Suppressor macrophage treated with lipopolysaccharide for 1 hour (primary cell): ENCODE measurements at places on chromosomes 16 and 17.

DNA sequence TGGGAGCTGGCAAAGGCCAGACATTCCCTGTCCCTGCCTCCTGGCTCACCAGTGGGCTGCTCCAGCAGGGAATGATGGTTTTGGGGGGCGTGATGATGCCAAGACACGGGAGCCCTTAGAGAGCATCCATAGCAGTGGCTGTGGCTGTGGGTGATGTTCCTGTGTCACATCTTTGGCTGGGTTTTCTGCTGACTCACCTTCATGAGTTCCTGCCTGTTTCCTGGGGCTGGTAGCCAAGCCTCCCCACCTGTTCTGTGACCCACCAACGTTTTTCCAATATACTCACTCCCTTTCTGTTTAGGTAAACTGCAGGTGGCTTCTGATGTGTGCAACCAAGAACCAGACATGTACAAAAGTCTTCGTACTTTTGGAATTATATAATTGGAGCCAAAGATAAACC is 16.5 kb upstream of the NF1 start:
- no peak for DNase-seq

- DNase-seq = no peak
Measured at GRCh38 chr16:65961476-65962143, 404.9 kb upstream of the CDH5 start.

DNA sequence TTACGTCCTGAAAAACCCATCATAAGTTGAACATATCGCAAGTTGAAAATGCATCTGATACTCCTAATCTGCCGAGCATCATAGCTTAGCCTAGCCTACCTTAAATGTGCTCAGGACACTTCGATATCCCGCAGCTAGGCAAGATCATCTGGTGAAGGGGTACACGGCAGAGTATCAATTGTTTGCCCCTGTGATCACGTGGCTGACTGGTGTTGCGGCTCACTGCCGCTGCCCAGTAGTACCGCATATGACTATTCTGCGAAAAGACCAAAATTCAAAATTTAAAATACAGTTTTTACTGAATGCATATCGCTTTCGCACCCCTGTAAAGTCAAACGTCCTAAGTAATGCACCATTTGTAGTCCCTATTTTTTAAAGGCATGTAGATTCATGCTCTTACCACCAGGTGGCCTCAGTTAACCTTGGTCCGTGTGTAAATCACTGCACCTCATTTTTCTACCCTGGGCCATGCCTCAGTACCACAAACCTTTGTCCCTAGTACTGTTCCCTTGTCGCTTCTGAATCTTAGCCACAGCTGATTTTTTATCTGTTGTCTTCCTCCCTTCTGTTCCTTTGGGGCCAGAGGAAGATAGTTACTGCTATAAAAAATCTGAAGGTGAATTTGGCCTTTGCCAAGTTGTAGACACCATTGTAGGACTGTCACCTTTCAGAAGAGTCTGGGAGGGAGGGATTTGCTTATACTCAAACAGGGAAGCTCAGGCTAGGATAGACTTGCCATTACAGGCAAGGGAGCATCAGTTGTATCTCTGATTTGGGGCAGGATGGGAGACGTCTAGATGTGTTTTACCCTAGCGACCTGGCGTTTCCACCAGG is 34.4 kb downstream of the WWP2 start:
- peak; percentile 69 for DNase-seq

- DNase-seq = no peak
Measured at GRCh38 chr17:61291451-61292285, 108.0 kb upstream of the TBX2 start.

- DNase-seq = no peak
Measured at GRCh38 chr16:74846714-74847113, 72.1 kb upstream of the FA2H start.

DNA sequence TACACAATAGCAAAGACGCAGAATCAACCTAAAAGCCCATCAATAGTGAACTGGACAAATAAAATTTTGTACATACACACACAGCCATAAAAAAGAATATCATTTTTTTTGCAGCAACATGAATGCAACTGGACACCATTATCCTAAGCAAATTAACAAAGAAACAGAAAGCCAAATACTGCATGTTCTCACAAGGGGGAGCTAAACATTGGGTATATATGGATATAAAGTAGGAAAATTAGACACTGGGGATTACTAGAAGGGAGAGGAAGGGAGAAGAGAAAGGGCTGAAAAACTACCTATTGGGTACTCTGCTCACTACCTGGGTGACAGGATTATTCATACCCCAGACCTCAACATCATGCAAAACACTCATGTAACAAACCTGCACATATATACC is 28.2 kb downstream of the ADAMTS18 start:
- no peak for DNase-seq

DNA sequence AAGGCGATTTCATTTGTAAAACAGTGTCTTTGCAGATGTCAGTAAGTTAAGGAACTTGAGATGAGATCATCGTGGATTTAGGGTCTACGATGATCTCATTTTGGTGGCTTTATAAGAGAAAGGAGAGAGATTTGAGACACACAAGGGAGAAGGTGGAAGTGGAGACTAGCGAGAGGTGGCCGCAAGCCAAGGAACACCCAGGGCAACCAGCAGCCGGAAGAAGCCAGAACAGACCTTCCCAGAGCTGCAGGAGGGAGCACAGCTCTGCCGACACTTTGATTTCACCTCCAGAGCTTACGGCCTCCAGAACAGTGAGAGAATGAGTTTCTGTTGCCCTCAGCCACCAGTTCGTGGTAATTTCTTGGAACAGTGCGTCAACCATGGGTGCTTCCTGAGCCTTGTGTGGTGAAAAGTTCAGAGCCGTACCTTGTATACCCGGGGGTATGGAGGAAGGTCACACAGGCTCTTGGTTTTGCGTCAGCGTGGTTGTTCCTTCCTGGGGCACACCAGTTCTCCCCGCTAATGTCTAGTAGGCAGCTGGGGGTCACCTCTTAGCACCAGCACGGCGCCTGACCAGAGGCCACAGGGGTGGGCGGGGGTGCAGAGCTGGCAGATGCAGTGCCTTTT is 12.9 kb upstream of the SEC14L1 start:
- DNase-seq = peak; percentile 71

GRCh38 chr16:20122011-20122410 is 48.3 kb upstream of the GPR139 start:
- DNase-seq = no peak

DNA sequence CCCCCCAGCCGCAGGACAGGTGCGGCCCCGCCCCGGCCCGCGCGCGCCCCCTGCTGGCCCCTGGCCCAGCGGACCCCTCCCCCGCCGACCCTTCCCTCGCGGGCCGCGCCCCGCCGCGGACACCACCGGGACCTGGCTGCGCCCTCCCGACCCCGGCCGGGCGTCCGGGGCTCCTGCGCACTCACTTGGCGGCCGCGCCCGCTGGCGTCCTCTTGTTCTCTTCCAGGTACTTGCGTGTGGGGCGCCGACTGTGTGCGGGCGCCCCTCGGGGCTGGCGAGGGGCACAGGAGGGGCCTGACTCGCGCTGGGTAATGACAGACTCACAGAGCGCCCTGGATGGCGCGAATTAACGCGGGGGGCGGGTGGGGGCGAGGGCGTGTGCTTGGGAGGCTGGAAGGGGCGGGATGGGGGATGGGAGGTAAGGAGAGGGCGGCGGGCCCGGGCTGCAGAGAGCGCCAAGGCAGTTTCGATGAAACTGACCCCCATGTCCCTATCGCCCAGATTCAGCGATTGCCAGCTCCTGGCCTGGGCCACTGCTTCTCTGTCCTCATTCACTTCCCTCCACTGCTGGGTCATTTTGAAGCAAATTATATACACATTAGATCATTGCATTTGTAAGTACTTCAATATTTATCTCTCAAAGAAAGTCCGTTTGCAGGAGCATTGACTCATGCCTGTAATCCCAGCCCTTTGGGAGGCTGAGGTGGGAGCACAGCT is 445 bp upstream of the DBNDD1 start:
- DNase-seq = no peak

- no peak for DNase-seq
Measured at GRCh38 chr17:2192367-2193057, 111.1 kb downstream of the SMG6 start.

GRCh38 chr17:80491478-80492342 is 15.3 kb upstream of the NPTX1 start:
- DNase-seq = no peak

DNA sequence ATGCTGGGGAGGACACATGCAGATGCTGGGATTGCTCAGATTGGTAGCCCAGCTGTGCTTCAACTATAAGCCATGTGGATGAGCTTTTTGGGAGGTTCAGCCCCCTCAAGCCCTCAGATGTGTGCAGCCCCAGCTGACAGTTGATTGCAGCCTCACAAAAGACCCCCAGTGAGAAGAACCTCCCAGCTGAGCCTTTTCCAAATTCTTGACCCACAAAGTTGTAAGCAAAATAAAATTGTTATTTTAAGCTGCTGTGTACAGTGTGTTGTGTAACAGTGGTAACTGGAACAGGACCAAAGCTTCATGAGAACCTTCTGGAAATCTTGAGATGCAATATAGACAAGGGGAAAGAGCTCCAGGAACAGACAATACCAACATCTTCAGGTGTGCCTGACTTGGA is 156.8 kb upstream of the IRX3 start:
- no peak for DNase-seq

- no peak for DNase-seq
Measured at GRCh38 chr16:53323924-53324323, 110.3 kb upstream of the RBL2 start.

GRCh38 chr16:56916571-56917403 is 15.2 kb upstream of the HERPUD1 start:
- peak; percentile 81 for DNase-seq

GRCh38 chr17:34733333-34733732 is 154.0 kb downstream of the TMEM132E start:
- DNase-seq = no peak

- DNase-seq = peak; percentile 64
Measured at GRCh38 chr17:6066183-6066948, 3.8 kb upstream of the WSCD1 start.

DNA sequence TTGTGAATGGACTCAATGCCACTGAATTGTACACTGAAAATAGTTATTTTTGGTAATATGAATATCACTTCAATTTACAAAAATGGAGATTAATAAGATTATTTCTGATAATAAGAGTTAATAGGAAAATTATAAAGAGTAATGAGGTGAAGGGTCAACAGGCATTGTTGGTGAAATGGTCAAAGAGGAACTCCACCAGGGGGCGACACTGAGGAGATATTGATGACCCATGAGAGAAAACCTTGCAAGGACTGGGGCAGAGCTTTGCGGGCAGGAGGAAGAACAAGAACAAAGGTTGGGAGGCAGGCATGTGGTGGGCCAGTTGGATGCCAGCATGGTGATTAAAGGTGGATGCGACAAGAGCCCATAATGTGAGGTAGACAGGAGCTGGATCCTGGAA is 74.0 kb upstream of the XYLT1 start:
- DNase-seq = peak; percentile 33

GRCh38 chr17:50963139-50963538 is 97.0 kb upstream of the TOB1 start:
- DNase-seq = no peak

DNA sequence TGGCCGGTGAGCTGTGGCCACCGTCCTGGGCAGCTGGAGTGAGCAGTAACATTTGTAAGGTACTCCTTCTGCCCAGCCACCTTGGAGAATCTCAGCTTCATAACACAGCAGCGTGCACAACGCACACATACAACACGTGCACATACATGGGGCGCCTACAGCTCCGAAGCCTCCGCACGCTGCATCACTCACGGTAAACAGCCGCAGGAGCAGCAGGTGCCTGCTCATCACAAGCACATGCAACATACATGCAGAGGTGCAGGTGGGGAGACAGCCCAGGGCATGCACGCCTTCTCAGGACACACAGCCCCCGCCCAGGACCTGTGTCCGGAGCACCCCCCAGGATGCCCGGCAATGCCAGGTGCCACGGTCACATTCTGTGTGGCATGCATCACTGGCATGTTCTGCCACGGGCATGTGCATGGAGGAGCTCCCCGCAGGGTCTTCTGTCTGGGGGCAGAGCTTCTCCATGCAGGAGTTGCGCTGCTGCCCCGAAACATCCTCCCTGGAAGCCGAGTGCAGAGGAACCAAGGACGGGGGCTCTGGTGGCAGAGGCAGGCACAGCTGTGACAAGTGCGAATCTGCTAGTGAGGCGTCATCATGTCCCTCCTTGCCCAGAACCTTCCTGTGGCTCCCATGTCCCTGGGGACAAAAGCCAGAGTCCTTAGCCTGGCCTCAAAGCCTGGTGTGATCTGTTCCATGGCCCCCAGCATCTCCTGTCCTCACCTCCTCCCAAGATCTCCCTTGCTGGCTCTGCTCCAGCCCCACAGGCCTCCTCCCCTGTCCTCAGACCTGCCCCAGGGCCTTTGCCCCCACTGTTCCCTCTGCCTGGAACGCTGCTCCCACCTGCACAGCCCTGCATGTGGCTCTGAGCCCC is 184.0 kb upstream of the GSE1 start:
- no peak for DNase-seq

- peak; percentile 40 for DNase-seq
Measured at GRCh38 chr17:15249487-15249886, 15.6 kb downstream of the PMP22 start.

- no peak for DNase-seq
Measured at GRCh38 chr17:79243603-79243990, 169.0 kb downstream of the ENGASE start.

GRCh38 chr17:47197821-47198220 is 8.7 kb upstream of the CDC27 start:
- DNase-seq = no peak

DNA sequence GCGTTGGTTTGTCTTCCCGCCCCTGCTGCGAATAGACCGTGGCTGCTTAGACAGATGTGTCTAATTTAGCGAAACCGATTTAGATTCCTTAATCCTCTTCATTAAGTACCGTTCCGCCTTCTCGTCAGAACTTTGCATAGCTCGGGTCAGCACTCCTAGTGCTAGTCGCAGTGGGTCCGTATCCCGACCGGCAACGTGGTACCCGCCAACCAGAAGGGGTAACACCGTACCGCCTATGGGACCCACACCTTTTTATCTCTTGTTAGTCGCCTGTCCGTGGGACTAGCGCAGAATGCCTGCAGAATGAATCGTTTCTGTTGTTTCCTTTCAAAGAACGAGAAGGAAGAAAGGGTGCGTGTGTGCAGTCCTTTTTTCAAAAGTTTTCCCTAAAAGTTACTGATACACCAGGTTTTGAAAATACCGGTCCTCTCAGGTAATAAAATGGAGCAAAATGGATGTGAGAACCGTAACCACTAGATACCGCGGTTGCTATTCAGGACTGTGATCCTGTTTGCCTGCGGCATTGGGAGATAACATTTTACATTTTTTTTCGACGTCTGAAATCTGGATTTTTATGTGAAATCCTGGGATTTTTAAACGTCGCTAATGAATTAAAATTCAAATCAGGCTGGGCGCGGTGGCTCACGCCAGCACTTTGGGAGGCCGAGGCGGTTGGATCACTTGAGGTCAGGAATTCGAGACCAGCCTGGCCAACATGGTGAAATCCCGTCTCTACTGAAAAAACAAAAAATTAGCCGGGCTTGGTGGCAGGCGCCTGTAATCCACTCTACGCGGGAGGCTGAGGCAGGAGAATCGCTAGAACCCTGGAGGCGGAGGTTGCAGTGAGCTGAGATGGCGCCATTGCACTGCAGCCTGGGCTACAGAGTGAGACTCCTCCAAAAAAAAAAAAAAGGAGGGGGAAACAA is 998 bp upstream of the SRSF1 start:
- DNase-seq = no peak
